ENCODE measurements at places on chromosomes 1 and 21. TPM values are rescaled to one million over a fixed set of nuclear protein-coding genes. Genes with fewer than 3 reads are reported as not detected.

DNA sequence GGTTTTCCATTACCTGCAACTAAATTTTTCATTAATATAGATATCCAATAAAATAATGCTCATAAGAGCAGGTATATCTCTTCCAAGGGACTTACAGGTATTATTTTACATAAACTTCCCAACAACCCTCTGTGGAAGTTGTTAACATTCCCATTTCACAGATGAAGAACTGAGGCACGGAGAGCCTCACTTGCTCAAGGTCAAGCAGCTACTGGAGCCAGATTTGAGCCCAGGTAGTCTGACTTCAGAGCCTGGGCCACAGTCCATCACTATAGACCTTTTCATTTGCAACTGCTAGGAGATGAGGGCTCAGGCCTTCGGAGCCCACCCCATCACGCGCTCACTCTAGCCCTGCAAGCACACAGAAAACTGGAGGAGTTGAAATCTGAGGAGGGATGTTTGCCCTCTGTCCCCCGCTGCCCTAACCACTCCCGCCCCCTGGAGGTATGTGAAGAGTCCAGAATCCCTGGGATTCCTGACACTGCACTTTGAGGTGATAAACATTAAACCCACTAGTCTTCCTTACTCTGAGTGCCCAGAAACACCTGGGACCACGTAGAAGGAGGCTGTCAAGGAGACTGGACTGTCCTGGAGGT is 11.7 kb upstream of the ALPL start:
- no peak for DNase-seq

DNA sequence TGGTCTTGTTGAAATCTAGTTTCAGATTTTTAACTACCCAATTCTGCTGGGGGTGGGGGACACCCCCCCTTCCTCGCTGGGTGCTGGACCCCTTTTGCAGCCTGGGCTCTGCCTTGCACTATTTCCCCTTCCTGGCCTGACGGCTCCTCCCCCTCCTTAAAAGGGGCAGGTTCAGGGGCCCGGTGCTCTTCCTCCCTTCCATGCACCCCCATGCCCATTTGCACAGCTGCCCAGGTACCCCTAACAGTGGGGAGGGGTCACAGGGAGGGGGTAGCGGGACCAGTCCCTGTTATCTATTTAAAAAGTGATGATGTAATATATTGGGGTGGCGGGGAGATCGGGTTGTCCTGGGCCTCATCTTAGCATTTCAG is 15.3 kb downstream of the ZBTB7B start:
- no peak for DNase-seq

DNA sequence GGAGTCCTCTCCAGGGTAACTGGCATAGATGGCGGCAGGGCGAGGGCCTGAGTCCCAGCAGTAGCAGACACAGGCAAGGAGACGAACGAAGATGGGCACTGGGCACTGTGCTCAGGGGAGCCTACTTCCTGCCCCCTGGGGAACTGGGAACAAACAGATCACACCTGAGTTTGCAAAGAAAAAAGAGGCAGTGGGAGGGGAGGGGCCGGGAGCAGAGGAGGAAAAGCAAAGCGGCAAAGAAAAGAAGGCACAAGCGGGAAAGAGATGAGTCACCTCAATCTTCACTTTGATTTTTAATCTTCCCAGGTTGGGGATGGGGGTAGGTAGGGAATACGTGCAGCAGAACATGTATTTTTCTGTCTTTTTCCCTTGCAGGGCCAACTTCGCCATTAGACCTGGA is 44.0 kb downstream of the ZSCAN20 start:
- no peak for DNase-seq

GRCh38 chr21:36773117-36773516 is 74.2 kb downstream of the SIM2 start:
- DNase-seq, result no peak

DNA sequence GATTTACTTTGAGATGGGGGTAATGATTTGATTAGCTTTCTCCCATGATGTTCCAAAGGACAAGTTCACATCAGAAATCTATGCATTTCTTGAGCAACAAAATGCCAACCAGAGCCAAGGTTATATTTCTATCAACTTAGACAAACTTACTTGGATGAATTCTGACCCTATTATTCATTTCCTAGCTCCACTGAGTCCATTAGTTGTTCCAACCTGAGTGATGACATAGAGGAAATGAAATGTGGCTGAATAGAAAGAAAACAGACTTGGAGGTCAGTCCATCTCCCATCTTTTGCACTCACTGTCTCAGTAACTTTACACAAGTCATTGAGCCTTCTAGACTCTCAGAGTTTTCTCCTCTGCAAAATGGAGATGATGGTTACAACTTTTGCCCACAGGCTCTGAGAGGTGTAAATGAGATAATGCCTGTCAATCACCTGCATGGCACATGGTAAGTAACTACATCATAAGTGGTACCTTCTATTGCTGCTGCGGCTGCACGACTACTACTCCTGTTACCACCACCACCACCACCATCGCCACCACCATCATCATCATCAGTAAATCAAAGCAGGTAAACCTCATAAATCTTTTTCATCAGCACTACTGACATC is 98.2 kb downstream of the PTPN14 start:
- no peak for DNase-seq

DNA sequence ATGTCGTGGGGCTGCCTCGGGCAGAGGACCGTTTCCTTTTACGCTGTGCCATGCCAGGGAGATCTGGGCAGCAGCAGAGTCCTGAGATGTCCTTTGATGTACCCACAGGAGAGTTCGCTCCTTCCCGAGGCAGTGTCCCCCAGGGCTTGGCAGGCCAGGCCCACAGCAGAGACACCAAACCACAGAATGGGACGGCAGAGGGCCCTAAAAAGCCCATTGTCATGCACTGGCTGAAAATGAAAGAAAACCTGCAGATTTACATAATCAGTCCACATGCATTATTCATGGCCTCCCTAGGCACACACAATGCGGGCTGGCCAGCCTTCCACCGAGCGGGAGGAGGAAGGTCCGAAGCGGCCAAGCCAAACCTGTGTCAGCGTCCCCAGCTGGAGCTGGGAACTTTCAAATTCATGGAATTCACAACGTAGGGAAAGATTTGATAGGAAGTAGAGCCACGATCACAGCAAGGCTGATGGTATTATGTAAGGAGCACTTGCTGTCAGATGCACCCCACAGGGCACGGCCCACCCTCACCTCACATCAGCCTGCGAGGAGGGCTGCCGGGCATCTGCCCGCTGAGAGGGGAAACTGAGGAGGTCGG is 25.3 kb upstream of the EFHD2 start:
- DNase-seq, result no peak

DNA sequence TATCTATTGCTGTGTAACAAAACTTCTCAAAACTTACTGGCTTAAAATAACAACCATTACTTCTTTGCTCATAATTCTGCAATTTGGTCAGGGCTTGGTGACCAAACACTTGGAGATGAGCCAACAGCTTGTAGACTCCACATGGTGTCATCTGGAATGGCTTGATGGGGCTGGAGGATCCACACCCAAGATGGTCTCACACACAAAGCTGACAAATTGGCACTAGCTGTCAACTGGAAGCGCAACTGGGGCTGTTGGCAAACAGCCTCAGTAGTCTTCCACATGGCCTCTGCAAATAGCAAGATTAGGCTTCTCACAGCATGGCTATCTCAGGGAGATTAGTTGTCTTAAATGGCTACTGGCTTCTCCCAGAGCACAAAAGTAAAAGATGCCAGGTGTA is 27.1 kb upstream of the MTF2 start:
- no peak for DNase-seq

DNA sequence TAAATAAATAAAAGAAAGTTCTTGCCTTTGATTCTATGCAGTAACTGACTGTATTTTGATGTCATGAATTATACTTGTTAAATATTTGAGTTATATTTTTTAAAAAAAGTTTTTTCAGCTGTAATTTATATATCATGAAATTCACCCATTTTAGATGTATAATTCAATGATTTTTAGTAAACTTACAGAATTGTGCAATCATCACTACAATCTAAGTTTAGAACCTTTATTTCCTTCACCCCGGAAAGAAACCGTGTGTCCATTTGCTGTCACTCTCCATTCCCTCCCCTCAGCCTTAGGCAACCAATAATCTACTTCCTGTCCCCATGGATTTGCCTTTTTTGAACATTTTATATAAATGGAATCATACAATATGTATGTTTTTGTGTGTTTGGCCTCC is 32.5 kb upstream of the DISC1 start:
- DNase-seq, result no peak

GRCh38 chr1:30467101-30467500 is 256.3 kb downstream of the MATN1 start:
- no peak for DNase-seq

DNA sequence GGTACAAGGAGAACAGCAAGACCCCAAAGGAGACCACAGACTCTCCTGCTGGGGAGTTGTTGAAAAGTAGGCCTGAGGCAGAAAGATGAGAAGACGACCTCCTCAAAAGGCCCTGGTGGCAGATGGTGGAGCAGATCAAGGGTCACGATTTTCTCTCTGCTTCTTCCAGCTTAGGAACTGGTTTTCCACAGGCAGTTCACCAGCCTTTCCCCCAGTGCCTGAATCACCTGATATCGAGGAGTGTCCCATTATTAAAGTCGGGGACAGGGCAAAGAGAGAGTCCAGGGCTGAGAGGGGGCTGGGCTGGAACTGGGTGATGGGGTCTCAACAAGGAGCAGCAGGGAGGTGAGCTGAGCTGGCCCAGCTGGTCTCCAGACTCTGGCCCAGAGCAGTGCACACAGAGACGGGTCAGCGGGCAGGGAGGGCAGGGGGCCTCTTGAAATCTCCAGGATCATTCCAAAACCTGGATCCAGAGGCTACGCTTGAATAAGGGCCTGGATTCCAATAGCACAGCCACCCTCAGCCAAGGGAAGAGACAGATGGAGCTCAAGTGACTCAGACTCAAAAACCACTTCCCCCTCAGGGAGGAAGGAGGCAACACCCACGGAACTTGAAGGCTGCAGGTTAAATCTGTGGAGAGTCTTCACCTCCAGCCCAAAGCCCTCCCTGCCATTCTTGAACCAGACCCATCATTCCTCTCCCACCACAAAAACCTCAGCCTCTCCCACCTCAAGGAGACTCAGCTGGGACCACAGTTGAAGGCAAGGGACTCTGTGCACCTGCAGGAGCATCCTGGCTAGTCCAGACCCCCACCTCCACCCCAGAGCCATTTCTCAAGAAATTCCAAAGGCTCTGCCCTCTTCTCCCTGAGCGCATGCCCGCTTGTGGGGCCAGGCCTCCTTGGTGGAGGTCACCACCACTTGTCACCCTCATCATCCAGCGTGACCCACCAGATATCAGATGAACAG is at the start of gene S100A5:
Gene S100A5 (minus strand): TSS at position 541 of the 968 bp plus-strand sequence. CDS start 743 bp downstream, outside the sequence.
- peak; percentile 55 for DNase-seq

DNA sequence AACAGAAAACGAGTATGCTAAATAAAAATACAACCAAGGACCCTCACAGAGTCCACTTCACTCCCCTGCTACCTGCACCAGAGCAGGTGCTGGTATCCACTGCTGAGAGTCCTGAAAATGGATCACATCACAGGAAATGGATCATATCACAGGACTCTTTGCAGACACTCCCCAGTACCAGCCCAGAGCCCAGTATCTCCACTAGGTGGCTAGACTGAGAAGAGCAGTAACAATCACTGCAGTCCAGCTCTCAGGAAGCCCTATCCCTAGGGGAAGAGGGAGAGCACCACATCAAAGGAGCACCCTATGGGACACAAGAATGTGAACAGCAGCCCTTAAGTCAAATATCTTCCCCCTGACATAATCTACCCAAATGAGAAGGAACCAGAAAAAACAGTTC is 28.0 kb downstream of the AGBL4 start:
- DNase-seq, result no peak

DNA sequence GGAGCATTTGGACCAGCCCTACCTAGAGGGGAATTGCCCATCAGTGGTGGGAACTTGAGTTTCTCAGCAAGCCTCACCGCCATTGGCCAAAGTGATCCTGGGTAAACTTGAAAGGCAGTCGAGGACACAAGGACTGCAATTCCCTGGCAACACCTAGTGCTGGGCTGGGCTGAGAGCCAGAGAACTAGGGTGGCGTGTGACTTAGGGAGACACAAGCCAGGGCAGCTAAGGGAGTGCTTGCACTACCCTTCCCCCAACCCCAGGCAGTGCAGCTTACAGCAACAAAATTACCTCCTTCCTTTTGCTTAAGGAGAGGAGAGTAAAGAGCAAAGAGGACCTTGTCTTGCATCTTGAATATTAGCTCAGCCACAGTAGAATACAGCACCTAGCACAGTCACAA is 176.9 kb upstream of the PRMT6 start:
- DNase-seq, result no peak

- no peak for DNase-seq
These were observed 9.8 kb downstream of the BTG3 start for GRCh38 chr21:17602874-17603273.

GRCh38 chr1:221039616-221040015 is 160.4 kb downstream of the HLX start:
- no peak for DNase-seq

GRCh38 chr1:243946946-243947345 is 96.9 kb upstream of the AKT3 start:
- DNase-seq, result no peak

- no peak for DNase-seq
These were observed 284.9 kb downstream of the PBX1 start for GRCh38 chr1:164843743-164844500.

DNA sequence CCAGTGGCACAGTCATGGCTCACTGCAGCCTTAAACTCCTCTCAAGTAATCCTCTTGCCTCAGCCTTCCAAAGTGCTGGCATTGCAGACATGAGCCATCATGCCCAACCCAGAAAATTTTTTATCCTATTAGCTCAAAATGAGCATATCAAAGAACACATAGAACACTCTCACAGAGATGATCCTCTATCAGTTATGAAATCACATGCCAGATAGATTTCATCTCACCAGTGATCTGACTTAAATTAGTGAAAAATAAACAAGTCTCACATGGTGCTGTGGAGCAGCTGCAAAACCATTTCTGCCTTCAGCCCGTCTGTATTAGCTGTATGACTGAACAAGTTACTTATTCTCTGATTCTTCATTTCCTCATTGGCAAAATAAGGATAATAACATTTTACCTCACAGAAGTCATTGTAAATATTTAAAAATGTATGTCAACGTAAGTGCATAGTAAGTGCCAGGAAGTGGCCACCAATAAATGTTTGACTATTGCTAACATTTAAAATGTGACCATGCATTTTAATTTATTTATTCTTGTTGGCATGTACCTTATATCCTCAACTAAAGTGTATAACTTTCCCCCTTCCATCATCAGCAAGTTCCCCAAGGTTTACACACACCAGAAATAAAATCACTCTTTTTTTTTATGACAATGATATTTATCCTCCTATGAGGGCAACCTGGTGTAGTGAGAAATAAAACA is 29.0 kb upstream of the SLC19A2 start:
- no peak for DNase-seq

The DSCAM gene
- not detected for total RNA-seq

The CDKN2C gene
- 52.5 TPM for total RNA-seq

The COL11A1 gene
- total RNA-seq, result not detected

The GJA9 gene
- not detected for total RNA-seq

The HDAC1 gene
- 197 TPM for total RNA-seq
